Epithelial cell of proximal tubule (primary cell): ENCODE measurements at places on chromosomes 12 and 14.

- no peak for DNase-seq
These were observed 40.9 kb upstream of the LHX5 start for GRCh38 chr12:113512568-113512967.

- DNase-seq, result no peak
These were observed 28.5 kb downstream of the CD9 start for GRCh38 chr12:6228535-6229223.

DNA sequence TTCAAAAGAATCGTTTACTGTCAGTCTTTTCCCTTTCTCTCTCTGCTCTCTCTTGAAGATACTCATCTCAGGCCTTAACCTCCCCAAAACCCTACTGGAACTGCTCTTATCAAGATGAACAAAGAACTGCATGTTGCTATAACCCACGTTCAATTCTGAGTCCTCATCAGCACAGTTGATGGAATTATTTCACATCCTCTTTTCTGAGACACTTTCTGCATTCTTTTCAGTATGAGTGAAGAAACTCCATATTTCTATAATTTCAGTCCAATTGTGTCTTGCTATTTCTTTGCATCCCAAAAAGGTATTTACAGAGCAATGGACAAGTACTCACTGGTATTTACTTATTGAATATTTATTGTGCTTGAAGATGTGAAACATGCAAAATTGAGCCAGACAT, 160.1 kb upstream of the CPNE8 start:
- no peak for DNase-seq

GRCh38 chr12:64670919-64671639, 60.8 kb downstream of the RASSF3 start:
- peak; percentile 65 for DNase-seq

GRCh38 chr12:68376901-68377300, 44.7 kb upstream of the MDM1 start:
- DNase-seq, result no peak

DNA sequence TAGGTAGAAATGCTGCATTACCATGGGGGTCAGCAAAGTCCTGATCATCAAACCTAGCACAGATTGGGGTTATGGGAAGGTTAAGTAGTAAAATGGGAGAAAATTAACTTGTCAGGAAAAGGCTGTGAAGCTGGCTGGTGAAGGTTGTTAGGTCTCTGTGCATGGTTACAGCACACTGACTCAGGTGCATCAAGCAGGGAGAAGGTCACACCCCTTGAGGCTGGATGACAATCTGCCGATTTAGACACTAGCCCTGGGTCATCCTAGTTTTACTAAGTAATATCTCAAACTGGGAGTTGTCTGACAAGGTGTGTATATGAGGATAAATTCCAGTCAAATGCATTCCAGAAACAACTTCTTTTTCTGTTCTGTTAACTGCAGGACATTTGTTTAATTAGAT, 271.1 kb upstream of the LRIG3 start:
- DNase-seq, result no peak

DNA sequence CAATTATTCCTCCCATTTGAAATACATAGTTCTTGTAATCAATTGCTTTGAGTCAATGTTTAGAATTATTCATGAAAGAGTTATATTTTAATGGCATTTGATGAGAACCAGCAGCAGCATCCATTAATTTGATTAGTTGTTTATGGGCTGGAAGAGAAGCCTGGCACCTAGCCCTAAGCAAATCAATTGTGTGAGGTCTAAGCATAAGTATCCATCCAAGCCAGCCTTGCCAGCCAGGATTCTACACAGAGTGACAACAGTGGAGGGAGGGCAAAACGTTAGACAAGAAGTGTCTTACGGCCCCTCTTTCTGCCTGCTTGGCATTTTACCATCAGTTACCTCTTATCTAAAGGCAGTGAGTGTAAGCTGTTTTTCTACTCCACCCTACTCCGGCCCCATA, 478.5 kb downstream of the NELL2 start:
- DNase-seq, result no peak

DNA sequence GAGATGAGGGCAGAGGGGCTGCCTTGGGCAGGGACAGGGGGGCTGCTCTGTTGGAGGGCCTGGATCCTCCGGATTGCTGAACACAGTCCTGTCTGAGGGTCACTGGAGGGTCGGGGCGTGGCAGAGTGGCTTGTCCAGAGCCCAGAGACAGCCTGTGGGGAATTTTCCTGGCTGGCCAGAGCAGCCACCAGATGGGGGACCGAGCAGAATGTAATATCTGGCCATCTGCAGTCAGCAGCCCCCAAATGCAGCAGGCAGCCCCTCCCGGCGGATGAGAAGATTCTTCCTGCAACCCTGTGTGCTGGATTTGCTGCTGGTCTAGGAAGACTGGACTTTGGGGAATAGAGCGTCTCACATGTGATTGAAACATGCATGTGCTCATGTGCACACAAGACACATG, 23.3 kb upstream of the NOS1 start:
- DNase-seq, result no peak

DNA sequence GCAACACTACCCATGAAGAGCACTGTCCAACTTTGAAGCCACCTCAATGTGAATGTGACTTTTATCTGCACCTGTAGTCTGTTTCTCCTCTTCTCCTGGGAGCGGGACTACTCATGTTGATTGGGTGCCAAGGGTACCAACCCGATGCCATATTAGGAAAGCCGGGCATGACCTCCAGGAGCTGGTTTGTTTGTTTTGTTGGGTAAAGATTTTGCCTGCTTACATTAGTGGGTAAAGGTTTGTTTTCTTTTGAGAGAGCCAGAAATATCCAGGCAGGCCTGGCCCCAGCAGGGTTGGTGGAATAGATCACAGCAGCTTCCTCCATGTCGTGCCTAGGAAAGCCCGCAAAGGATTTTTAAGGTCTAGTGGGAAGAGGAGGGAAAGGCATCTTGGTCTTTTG, 19.7 kb upstream of the ITPK1 start:
- DNase-seq, result no peak

DNA sequence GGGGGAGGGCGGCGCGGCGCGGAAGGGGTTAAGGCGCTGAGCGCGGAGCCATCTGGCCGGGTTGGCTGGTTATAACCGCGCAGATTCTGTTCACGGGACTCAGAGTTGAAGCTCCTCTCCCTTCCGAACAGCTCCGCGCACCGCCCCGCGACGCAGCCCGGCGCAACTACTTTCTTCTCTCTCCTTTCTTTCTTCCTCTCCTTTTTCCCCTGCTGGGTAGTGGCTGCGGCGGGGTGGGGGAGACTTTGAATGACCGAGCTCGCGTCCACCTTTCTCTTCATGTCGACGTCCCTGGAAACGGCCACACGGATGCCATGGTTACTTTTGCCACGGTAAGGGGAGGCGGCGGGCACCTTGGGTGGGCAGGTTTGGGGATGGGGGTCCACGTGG, at the start of gene NTF3:
TSS of gene NTF3 (plus strand) at position 98 of the 390 bp plus-strand sequence. CDS start at position 315, 217 bp downstream.
- no peak for DNase-seq

DNA sequence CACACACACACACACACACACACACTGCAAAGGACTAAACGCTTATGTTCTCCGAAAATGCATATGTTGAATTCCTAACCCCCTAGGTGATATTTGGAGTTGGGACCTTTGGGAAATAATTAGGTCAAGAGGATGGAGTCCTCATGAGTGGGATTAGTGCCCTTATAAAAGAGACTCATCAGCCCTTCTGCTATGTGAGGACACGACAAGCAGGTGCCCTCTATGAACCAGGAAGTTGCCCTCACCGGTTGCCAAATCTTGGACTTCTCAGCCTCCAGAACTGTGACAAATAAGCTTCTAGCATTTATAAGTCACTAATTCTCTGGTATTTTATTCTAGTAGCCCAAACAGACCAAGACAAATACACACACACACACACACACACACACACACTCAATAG, 20.7 kb upstream of the TCP11L2 start:
- DNase-seq, result no peak

GRCh38 chr12:56903374-56903773, 30.8 kb downstream of the SDR9C7 start:
- no peak for DNase-seq

GRCh38 chr12:12425001-12425400, 68.1 kb downstream of the BORCS5 start:
- DNase-seq, result no peak

DNA sequence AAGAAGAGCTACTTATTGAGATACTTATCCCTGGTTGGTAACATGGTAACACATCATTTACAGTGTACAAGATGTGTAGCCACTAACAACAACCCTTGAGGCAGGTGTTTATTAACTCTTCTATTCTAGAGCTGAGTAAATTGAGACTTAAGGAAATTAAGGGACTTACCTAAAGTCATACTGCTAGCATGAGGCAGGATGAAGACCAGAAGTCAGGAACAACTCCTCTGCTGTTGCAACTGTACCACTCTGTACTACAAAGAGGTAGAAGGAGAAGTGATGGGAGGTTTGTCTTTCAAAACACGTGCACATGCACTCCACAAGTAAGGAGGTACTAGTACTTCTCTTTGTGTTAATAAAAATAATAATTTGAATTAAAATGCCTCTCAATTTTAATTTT, 79.9 kb downstream of the LLPH start:
- no peak for DNase-seq

DNA sequence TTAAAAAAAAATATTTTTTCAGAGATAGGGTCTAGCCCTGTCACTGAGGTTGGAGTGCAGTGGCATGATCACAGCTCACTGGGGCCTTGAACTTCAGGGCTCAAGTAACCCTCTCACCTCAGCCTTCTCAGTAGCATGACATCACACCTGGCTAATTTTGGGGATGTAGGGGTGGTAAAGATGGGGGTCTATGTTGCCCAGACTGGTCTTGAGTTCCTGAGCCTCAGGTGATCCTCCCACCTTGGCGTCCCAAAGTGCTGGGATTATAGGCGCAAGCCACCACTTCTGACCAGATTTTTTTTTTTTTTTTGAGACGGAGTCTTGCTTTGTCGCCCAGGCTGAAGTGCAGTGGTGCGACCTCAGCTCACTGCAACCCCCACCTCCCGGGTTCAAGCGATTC, 80.9 kb downstream of the HECTD1 start:
- DNase-seq, result no peak

- no peak for DNase-seq
These were observed 24.4 kb upstream of the BTG1 start for GRCh38 chr12:92170050-92170449.

DNA sequence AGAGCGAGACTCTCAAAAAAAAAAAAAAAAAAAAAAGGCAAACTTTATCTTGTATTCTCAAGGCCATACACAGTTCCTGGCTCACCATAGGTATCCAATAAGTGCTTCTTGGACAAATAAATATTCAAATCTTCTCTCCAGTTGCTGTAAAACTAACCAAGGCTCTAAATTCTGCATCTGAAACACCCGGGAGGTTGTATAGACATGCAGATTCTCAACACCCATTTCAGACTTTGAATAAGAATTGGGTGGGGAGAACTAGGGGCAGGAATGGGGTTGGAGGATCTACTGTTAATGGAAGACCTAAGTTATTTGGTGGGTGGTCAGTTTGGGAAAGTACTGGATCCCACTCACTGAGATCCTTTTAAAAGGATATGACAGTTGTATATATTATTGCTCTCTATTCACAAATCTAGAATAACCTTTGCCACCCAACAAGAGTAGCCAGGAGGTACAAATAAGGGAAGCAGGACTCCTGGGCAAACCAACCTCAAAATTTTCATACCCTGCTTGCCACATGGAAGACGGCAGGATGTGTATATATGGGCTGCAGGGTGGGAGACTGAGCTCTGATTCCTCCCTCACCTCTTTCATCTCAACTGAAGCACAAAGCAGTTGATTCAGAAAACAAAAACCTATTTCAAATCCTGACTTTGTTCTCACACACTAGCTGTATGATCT, 879 bp downstream of the GDF3 start:
- no peak for DNase-seq

DNA sequence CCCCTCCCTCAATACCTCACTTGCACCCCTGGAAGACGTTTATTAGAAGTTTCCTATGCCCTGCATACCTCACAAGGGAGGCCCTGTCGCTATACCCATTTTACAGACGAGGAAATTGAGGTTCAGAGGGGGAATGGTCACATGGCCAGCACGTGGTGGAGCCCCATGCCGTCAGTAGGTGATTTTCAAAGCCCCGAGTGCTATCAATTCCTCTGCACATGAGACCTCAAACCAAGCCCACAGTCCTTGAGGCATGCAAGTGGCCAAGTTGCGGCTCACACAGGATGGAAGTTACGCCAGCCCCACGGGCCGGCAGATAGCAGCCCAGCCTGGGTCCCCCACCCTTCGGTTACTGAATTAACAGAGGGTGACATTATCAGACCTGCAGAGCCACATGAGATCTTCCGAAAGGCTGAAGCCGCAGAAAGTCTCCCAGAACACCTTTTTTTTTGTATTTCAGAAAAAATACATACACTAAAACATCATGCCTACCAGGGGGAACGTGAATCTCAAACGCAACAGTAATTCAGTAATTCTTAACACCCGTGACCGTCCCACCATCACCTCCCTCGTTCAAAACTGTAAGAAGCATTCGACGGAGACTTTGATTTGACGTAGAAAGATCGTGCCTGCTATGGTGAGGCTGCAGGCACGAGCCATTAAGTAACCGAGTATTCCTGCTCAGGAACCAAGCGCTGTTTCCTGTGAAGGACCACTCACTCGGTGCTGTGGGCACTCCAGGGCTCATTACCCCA, 129.0 kb downstream of the RFLNA start:
- no peak for DNase-seq

GRCh38 chr12:5692850-5693249, 252.2 kb downstream of the ANO2 start:
- no peak for DNase-seq

DNA sequence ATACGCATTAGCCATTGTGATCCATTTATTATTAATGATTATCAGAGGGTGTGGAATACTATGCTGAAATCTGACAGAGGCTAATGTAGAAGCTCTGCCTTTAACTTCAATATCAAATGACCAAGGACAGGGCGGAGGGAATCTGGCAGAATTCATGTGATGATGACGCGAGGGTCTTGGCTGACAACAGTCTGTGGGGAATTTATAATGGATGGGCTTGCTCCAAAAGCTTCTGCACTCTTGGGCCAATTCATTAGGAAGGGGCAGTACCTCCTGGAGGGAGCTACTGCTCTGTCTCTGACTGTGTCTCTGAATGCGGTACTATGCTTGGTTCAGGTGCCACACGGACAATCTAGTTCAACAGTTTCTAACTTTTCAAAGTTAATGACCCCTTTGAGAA, 46.2 kb downstream of the GALNT8 start:
- DNase-seq, result no peak

DNA sequence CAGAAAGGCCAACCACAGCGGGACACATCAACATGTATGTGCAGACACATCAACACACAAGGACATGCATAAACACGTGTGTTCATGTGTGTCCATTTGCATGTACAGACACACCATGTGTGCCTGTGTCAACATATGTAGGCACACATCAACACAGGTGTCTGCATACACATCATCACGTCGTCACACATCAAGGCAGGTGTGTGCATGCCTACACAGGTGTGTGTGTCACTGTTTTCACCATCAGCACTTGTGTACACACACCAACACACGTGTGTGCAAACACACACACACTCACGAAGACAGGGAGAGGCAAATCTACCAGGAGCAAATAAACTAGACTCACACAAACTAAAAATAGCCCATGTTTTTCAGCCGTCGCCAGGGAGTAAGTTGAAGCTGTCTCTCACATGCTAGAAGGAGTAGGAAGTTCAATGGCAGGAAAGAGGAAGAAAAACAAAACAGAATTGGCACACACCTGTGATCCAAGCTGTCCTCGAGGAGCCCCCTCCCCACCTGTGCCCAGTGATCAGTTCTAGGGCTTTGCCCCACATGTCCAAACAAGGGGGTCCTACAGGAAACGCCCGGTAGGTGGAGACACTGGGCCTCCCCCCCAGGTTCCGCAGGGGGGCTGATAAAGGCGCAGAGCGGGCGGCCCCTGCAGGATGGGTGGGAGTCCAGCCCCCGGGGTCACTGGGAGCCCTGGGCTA, 7.4 kb downstream of the SCARB1 start:
- DNase-seq, result no peak

GRCh38 chr14:87805315-87805723, 187.7 kb downstream of the GALC start:
- DNase-seq, result peak; percentile 2
